Left renal cortex interstitium (tissue), 4 donors: ENCODE measurements at places on chromosomes 2 and 18. TPM values are rescaled to one million over a fixed set of nuclear protein-coding genes. Genes with fewer than 3 reads are reported as not detected.

DNA sequence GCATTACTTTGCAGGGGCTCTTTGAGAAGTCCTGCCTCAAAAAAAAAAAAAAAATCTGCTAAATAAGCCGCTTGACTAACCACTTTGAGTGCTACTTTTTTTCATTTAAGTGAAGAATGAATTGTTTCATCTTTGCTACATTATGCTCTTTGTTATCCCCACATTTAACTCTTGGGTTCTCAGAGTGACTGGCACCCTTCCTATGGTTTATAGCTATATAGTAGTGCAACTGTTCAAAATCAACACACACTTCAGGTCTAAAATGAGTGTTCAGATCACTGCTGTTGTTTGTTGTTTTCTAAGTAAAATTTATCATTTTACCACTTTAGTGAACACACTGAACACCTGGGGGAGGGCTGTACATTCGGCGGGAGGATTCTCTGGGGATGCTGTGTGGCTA, 13.6 kb downstream of the STPG4 start:
- no peak for DNase-seq

DNA sequence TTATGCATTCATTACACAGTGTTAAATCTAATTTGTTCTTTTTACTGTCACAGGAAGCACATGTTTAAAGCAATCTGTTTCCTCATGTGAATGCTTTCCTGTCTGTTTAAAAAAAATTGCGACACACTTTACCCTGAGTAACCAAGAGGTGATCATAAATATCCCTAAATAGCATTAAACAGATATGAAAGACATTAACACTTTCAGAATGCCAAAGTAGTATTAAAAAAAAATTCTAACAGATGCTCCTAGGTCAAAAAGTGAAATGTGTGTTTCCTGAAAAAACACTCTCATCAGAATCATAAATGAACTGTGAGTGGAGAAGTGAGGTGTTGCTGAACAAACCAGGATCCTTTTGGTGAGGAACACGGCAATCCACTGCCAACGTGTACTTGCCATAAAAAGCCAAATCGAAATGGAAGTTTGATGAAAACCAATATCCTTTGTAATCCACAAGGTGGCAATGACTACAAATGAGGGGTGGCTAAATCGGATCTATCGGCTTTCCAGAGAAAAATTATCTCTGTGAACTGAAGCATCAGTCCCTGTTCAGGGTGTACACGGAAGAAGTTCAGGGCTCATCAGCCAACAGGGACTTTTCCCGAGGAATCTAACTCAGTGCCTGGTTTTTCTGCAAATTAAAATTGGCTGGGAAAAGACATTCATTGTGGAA, 248.9 kb downstream of the TCF4 start:
- DNase-seq: no peak

DNA sequence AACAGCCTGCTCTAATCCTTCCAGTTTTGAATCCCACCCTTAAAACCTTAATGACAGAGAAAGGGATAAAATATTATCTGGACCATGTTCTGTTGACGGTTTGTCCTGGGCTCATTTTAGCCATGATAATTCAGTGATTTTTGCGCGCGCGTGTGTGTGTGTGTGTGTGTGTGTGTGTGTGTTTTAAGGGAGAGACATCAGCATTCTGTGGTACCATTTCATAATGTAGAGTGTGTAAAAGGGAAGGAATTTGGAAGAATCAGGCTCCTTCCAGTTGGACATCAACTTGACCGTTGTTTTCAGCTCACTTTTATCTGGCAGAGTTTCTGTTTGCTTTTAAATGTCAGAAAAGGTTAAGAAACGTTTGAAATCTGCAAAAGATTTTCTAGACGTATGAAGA, 535.5 kb downstream of the TNS1 start:
- no peak for DNase-seq

EFR3B gene
- polyA plus RNA-seq: 8.8 TPM

GRCh38 chr2:157898591-157898996, 22.5 kb upstream of the ACVR1 start:
- DNase-seq: no peak

LYPD6 gene
- 20.5 TPM for polyA plus RNA-seq

HOXD3 gene
- polyA plus RNA-seq: 30.5 TPM

DNA sequence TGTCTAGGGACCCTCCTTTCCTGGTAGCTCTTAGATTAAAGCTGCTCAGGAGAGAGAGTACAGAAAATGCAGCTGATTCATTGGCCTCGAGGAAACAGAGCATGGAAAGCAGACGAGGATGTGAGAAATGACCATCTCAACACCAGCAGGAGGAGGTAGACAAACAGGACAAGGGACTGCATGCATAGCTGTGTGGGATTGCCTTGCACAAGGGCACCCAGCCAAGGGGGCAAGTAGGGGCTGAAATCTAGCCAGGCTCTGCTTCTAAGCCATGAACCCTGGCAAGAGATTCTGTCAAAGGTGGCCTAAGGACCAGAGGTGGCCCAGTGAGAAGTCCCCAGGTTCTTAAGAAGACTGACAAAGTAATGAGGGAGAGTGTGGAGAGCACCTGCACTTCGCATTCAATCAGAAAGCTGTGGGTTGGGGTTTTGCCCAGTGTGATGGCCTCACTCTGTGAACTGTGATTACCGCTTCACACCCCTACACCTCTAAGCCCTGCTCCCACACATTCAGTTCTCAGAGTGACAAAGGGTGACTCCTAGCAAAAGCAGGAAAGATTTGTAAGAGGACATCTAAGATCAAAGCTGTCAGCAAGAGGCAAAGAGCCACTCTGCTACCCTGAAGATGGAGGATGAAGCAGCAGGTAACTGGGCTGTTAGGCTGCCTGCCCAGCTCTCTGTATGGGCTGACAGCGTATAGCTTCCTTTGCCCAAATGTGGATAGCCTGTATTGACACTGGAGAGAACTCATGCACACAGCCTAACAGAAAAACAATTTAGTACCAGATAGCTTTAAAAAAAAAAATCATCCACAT, 151.3 kb upstream of the PELI1 start:
- no peak for DNase-seq

ABHD1 gene
- polyA plus RNA-seq: 2.0 TPM

DNA sequence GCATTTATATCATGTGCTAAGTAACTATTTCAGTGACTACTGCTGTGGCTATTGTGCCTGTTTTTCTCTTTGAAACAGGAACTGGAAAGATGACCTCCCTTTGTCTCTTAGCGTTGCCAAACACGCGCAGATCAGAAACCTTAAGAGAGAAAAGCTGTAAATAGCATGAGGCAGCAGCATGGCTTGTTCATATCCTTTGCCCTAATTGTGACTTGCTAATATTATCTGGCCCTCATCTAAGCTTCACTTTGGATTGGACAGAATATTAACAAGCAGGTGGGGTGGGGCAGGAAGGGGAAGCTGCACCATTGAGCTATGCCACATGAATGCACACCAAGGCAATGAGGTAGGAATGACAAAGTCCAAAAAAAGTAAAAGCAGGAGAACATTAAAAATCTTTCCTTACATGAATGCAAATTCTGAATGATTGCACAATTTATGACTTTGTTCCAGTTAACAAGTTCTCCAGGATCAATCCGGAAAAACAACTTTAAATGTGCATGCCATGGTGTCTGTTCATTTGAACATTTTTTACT, 128.4 kb downstream of the IRS1 start:
- DNase-seq: no peak

- DNase-seq: no peak
Observed at GRCh38 chr2:19020144-19021099, 338.0 kb downstream of the OSR1 start.

GRCh38 chr18:67428158-67428557, 88.4 kb downstream of the DSEL start:
- no peak for DNase-seq

CYP1B1 gene
- polyA plus RNA-seq: 140 TPM

DNA sequence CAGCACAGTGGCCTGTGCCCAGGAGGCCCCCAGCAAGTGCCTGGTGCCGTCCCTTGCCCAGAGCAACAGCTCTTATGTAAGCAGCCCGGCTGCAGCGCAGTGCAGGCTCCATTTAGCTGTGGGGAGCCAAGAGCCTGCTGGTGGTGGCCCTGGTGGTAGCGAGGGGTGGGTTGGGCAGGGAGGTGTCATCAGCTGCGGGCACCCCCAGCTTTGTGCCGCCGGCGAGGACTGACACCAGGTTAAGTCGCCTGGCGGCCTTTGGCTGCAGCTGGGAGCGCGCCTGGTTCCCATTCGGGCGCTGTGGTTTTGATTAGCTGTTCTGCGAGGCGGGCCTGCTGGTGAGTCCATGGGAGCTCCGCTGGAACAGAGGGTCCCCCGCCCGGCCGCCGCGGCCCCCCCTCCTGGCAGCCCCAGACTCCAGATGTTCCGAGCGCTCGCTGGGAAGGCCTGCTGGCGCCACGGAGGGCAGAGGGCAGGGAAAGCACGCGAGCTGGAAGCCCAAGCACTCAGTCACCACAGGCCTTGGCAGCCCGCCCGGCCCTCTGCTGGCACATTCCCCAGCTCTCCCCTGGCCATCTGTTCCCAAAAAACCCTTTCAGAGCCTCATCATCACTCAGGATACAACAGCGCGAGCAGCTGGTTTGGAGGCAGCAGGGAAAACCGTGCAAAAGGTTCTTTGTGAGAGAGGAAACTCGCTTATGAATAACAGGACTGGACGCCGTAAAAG, 18.4 kb downstream of the ATOH8 start:
- DNase-seq: peak; percentile 96

MGAT4A gene
- polyA plus RNA-seq: 23.1 TPM

DNA sequence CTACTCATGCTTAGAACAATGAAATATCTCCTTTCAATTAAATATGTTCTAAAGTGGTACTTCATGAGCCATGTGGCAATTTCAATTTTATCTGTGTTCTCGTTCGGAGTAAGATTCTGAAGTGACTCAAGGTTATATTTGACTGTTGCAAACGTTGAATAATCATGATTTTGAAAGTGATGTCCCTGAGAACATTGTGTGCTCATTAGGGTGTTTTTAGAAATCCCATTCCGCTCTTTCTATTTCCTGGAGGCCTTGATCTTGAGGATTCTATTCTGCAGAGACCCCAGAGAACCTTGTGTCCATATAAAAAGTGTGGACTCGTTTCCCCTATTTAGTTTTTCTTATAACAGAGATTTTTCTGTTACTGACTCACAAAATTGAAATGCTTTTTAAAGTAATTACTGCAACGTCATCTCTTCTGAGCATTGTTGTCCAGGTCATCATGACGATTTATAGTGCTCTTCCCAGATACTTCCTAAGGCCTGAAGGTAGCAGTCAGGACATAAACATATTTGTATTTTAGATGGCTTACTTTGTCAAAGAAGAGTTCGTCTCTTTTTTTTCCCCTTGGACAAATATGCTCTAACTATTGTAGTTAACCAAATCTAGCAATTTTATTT, 27.2 kb downstream of the IL1R2 start:
- DNase-seq: no peak

GRCh38 chr2:18063826-18064470, 185.5 kb downstream of the KCNS3 start:
- no peak for DNase-seq

- DNase-seq: no peak
Observed at GRCh38 chr2:59744436-59744835, 809.0 kb downstream of the BCL11A start.

DNA sequence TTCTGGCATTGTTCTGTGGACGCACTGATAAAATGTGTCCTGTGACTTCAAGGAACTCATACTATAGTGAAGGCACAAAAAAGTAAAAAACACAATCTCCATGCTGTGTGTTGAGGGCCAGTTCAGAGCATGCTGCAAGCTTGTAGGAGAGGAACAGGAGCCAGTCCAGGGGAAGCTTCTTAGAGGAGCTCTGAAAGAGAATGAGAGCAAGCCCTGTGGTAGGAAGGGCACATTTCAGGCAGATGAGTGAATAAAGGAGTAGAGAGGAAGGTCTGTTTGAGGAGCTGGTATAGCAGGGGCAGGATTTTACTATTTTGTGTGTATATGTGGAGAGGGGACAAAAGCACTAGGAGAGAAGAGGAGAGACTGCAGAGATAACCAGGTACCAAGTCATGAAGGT, 478.3 kb downstream of the ZEB2 start:
- DNase-seq: no peak

GRCh38 chr18:35159782-35160181, 81.1 kb upstream of the ZNF397 start:
- no peak for DNase-seq

DNA sequence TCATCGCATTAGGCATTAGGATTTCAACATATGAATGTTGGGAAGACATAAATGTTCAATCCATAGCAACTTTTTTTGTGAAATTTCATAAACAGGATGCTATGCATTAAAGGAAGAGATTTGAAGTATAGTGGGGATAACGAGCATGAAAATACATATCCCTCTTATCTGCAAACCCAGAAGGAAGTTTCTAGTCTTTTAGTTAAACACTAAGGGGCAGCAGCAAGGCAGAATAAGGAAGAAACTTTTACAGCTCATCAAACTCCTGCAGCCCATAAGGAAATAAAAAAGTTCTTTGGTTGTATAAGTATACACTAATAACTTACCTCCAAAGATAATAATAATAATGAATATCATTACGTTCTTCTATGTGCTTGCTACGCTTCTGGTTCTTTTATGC, 81.5 kb downstream of the CD226 start:
- no peak for DNase-seq

GNAL gene
- 2.9 TPM for polyA plus RNA-seq

DNA sequence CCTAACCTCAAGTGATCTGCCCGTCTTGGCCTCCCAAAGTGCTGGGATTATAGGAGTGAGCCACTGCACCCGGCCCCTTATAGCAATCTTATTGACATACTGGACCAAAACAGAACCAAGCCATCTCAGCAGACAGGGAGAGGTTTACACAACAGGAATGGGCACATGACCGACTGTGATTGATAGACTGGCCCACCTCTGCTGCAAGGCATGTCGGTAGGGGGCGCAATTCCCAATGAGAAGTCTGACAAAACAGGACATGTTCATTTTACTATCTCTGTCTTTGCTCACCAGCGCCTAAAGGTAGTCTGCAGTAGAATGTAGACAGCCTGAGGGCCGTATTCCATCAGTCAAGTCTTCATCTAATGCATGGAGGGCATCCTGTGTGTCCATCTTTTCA, 2.0 kb downstream of the LYPD6B start:
- DNase-seq: no peak
